ENCODE measurements at places on chromosomes 6 and 20.
A peak's percentile ranks its signal among the peaks of the same experiment; 100 is the strongest.

DNA sequence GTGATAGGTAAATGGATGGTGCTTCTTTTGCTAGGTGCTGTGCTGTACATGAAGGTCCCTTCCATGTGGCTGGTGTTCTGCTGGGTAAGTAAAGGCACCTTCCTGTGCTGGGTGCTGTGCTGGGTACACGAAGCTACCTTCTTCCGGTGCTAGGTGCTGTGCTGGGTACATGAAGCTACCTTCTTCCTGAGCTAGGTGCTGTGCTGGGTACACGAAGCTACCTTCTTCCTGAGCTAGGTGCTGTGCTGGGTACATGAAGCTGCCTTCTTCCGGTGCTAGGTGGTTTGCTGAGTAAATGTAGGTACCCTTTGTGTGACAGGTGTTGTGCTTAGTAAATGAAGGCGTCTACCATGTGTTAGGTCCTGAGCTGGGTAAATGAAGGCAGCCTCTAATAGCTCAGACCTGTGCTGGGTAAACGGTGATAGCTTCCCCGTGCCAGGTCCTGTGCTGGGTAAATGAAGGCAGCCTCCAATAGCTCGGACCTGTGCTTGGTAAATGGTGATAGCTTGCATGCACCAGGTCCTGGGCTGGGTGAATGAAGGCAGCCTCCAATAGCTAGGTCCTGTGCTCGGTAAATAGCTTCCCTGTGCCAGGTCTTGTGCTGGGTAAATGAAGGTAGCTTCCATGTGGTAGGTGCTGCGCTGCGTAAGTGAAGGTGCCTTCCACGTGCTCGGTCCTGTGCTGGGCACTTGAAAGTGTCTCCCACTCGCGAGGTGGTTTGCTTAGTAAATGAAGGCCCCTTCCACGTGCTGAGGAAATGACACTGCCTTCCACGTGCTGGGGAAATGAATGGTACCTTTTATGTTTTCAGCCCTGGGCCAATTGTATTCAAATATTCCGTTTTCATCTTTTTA lies 115.5 kb downstream of the ERMARD start:
- no peak overlapping the region for H3K27ac ChIP-seq
- no peak for DNase-seq
- no peaks in the 10 kb centered on the region for H3K4me1 ChIP-seq
- no peak overlapping the region for H3K4me3 ChIP-seq

- peak; percentile 40 for DNase-seq
- H3K27me3 ChIP-seq, result no peaks in the 10 kb centered on the region
- H3K27ac ChIP-seq, result no peak overlapping the region
- H3K36me3 ChIP-seq, result no peaks in the 10 kb centered on the region
Measured at GRCh38 chr20:47464380-47465101, 37.1 kb upstream of the NCOA3 start.

DNA sequence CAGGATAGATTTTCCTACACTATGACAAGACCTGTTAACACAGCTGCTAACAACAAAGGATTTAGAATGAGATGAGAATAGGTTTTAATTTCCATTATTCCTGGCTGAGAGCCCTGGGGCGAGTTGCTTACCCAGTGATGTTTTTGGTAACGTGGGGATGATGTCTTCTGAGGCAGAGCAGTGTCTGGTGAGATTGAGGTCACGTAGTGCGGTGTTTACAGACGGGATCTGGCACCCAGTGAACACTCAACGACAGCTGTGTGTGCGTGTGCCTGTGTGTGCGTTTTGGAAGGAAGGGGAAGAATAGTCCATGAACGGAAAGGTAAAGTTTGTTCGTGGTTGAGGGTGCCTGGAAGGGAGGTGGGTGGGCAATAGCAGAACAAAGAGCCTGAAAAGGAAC lies 384.7 kb downstream of the C6orf118 start:
- no peaks in the 10 kb centered on the region for H3K27me3 ChIP-seq
- no peaks in the 10 kb centered on the region for H3K36me3 ChIP-seq
- no peak for DNase-seq
- no peak overlapping the region for H3K27ac ChIP-seq
- no peak overlapping the region for H3K4me3 ChIP-seq

- H3K4me1 ChIP-seq, result no peaks in the 10 kb centered on the region
- DNase-seq, result no peak
- H3K27me3 ChIP-seq, result no peaks in the 10 kb centered on the region
- no peak overlapping the region for H3K27ac ChIP-seq
- H3K4me3 ChIP-seq, result no peak overlapping the region
Measured at GRCh38 chr6:11132194-11132888, 20.8 kb upstream of the ERVFRD-1 start.

GRCh38 chr6:37357288-37357687 lies 3.5 kb downstream of the RNF8 start:
- DNase-seq, result no peak
- no peaks in the 10 kb centered on the region for H3K36me3 ChIP-seq
- H3K4me3 ChIP-seq, result no peak overlapping the region
- no peaks in the 10 kb centered on the region for H3K27me3 ChIP-seq

GRCh38 chr6:2581011-2581410 lies 169.7 kb downstream of the MYLK4 start:
- no peaks in the 10 kb centered on the region for H3K36me3 ChIP-seq
- peak overlapping the region; percentile 43 for H3K27ac ChIP-seq
- no peaks in the 10 kb centered on the region for H3K27me3 ChIP-seq
- H3K4me1 ChIP-seq, result no peaks in the 10 kb centered on the region
- DNase-seq, result no peak

- H3K27me3 ChIP-seq, result no peaks in the 10 kb centered on the region
- no peaks in the 10 kb centered on the region for H3K36me3 ChIP-seq
- no peak overlapping the region for H3K27ac ChIP-seq
- H3K4me1 ChIP-seq, result no peaks in the 10 kb centered on the region
- no peak overlapping the region for H3K4me3 ChIP-seq
Measured at GRCh38 chr6:128156321-128157111, 255.7 kb upstream of the THEMIS start.

- no peak overlapping the region for H3K27ac ChIP-seq
- DNase-seq, result no peak
- H3K4me3 ChIP-seq, result no peak overlapping the region
- no peaks in the 10 kb centered on the region for H3K36me3 ChIP-seq
- no peaks in the 10 kb centered on the region for H3K27me3 ChIP-seq
Measured at GRCh38 chr6:153976921-153977693, 61.9 kb upstream of the OPRM1 start.

DNA sequence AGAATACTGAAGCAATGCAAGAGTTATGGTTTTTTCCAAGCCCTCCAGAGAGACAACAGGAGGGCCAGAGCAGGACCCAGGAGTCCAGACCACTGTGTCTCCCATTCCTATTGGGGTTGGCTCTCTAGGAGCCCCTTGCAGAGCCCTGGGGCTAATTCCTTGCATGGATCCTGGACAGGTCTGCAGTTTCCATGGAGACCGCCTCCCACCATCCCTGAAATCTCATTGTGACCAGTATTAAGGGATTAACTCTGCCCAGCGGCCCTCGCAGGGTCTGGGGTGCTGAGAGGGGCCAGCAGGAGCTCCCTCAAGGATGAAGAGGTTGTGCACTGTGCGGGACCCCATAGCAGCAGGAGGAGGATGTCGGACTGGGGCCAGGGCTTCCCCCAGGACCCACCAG lies 34.8 kb downstream of the HNF4A start:
- H3K27ac ChIP-seq, result no peak overlapping the region
- no peaks in the 10 kb centered on the region for H3K36me3 ChIP-seq
- H3K27me3 ChIP-seq, result peaks cover 18% of the 10 kb centered on the region
- DNase-seq, result no peak
- H3K4me1 ChIP-seq, result no peaks in the 10 kb centered on the region

GRCh38 chr6:81940451-81940985 lies 188.0 kb upstream of the TENT5A start:
- no peaks in the 10 kb centered on the region for H3K36me3 ChIP-seq
- H3K4me3 ChIP-seq, result no peak overlapping the region
- H3K4me1 ChIP-seq, result no peaks in the 10 kb centered on the region
- H3K27ac ChIP-seq, result no peak overlapping the region
- no peak for DNase-seq

DNA sequence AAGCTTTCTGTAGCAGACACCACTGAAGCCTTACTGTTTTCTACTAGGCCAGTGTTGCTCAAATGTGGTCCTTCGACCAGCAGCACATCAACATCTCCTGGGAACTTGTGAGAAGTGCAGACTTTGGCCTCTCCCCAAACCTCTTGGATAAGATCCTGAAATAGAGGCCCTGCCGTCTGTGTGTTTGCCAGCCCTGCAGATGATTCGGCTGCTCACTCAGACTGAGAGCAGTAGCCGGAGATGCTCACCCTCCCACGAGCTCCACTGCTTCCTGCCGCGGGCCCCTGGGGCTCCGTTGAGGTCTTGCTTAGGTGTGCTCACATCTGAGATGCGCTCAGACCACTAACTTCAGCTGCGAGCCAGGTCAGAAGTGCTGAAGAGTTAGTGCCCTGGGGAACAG lies 129.5 kb upstream of the SSTR4 start:
- no peaks in the 10 kb centered on the region for H3K4me1 ChIP-seq
- H3K4me3 ChIP-seq, result no peak overlapping the region
- H3K27me3 ChIP-seq, result no peaks in the 10 kb centered on the region

- no peaks in the 10 kb centered on the region for H3K36me3 ChIP-seq
- DNase-seq, result no peak
- H3K4me1 ChIP-seq, result no peaks in the 10 kb centered on the region
- H3K4me3 ChIP-seq, result no peak overlapping the region
- no peak overlapping the region for H3K27ac ChIP-seq
- no peaks in the 10 kb centered on the region for H3K27me3 ChIP-seq
Measured at GRCh38 chr6:134938896-134939295, 11.0 kb downstream of the ALDH8A1 start.

DNA sequence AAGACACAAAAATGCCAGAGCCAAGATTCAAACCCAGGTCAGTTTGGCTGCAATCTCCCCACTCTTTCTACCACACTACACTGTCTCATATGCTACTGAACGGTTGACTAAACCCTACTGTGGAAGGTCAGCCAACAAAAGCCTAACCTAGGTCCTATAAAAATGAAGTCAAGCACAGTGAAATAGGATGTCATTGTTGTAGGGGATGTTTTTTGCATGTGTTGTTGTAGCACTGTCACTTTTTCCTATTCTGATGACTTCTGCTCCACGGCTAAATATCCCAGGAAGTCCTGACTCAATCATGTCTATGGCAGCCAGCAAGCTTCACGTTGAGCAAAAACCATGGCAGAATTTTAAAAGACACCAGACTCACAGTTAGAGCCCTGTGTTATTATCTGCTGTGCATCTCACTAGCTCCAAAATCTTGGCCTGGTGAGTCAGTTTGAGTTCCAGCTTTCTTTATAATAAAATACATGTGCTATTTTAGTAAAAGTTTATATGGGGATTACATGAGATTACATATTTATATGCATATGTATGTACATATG lies 322.1 kb upstream of the NT5E start:
- DNase-seq, result no peak
- no peaks in the 10 kb centered on the region for H3K27me3 ChIP-seq
- H3K27ac ChIP-seq, result no peak overlapping the region
- no peaks in the 10 kb centered on the region for H3K4me1 ChIP-seq
- no peak overlapping the region for H3K4me3 ChIP-seq

DNA sequence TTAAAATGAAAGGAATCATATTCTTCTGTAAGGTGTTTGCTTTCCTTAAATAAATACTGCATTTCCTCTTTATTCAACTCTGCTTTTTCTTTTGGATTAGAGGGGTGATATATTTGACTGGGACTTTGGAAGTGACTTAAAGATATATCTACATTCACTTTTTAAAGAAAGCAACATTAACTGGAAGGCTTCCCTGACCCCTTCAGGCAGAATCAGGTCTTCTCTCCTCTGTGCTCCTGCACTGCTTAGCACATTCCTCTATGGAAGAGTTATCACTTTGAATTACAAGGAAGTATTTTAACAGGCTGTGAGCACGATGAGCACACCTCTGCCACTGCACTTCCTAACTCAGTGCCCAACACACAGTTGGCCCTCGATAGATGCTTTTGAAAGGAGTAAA lies 59.2 kb upstream of the POU3F2 start:
- no peaks in the 10 kb centered on the region for H3K36me3 ChIP-seq
- no peak for DNase-seq
- H3K27me3 ChIP-seq, result no peaks in the 10 kb centered on the region
- H3K4me1 ChIP-seq, result no peaks in the 10 kb centered on the region
